Aorta (tissue), 5 donors: ENCODE measurements at places on chromosomes 1 and 21.

GRCh38 chr1:93358293-93358692 lies 12.6 kb downstream of the DR1 start:
- no peaks in the 10 kb centered on the region for H3K27me3 ChIP-seq
- no peak overlapping the region for H3K27ac ChIP-seq
- H3K4me1 ChIP-seq = no peaks in the 10 kb centered on the region
- no peak overlapping the region for H3K4me3 ChIP-seq

GRCh38 chr1:41710980-41711379 lies 207.7 kb downstream of the HIVEP3 start:
- H3K36me3 ChIP-seq = no peaks in the 10 kb centered on the region
- no peaks in the 10 kb centered on the region for H3K4me1 ChIP-seq
- no peak for DNase-seq
- no peak overlapping the region for H3K4me3 ChIP-seq
- no peaks in the 10 kb centered on the region for H3K27me3 ChIP-seq

DNA sequence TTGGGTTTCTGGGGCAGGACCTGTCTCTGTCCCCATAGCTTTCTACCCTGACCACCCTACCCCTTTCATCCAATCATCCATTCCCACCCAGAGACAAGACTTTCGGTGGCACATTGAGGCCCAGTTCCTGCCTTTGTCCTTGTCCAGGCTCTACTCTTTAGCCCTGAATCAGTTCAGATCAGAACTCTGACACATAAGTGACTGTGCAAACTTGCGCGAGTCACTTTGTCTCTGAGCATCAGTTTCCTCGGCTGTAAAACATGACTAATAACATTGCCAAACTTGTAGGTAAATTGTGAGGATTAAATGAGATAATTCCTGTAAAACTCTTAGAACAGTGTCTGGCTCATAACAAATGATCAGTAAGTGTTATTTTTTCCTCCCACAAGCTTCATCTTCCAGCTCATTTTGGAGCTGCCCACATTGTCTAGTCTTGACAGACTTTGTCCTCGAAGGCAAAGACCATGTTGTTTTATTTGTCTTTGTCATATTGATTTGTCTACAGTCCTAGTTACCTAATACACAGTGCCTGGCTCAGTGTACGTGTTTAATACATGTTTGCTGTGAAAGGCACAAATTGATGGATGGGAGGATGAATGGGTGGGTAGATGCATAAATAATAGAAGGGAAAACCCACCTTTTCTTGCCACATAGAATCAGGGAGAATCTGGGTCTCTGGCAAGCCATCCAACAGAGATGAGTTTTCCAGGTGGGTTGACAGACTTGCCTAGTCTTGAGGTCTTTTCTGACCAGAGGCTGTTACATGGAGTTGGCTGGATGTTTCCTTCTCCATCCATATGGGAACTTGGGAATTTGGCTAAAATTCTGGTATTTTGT lies 262.9 kb downstream of the OMA1 start:
- no peak for DNase-seq
- no peak overlapping the region for H3K4me3 ChIP-seq
- H3K4me1 ChIP-seq = no peaks in the 10 kb centered on the region

- H3K4me3 ChIP-seq = no peak overlapping the region
- no peak overlapping the region for H3K27ac ChIP-seq
Observed at GRCh38 chr1:58824753-58825389, 41.0 kb upstream of the JUN start.

- H3K36me3 ChIP-seq = no peaks in the 10 kb centered on the region
- no peak overlapping the region for H3K27ac ChIP-seq
Observed at GRCh38 chr1:81542196-81542595, 258.5 kb upstream of the ADGRL2 start.

GRCh38 chr1:19804831-19805251 lies 5.1 kb upstream of the TMCO4 start:
- no peak for DNase-seq
- H3K4me3 ChIP-seq = no peak overlapping the region
- no peaks in the 10 kb centered on the region for H3K36me3 ChIP-seq
- no peaks in the 10 kb centered on the region for H3K27me3 ChIP-seq
- H3K27ac ChIP-seq = no peak overlapping the region

GRCh38 chr1:118118469-118118868 lies 66.6 kb downstream of the SPAG17 start:
- H3K27me3 ChIP-seq = no peaks in the 10 kb centered on the region
- H3K36me3 ChIP-seq = no peaks in the 10 kb centered on the region
- H3K4me3 ChIP-seq = no peak overlapping the region
- H3K27ac ChIP-seq = no peak overlapping the region

GRCh38 chr1:50995651-50996050 lies 25.6 kb downstream of the CDKN2C start:
- no peak overlapping the region for H3K27ac ChIP-seq
- no peaks in the 10 kb centered on the region for H3K36me3 ChIP-seq
- no peaks in the 10 kb centered on the region for H3K4me1 ChIP-seq
- no peak overlapping the region for H3K4me3 ChIP-seq
- DNase-seq = no peak

- no peaks in the 10 kb centered on the region for H3K27me3 ChIP-seq
- DNase-seq = no peak
- no peaks in the 10 kb centered on the region for H3K4me1 ChIP-seq
Observed at GRCh38 chr1:29679828-29680558, 443.7 kb downstream of the PTPRU start.

- H3K27me3 ChIP-seq = no peaks in the 10 kb centered on the region
- no peak overlapping the region for H3K27ac ChIP-seq
- no peaks in the 10 kb centered on the region for H3K36me3 ChIP-seq
Observed at GRCh38 chr1:177001556-177001955, 163.0 kb downstream of the ASTN1 start.

DNA sequence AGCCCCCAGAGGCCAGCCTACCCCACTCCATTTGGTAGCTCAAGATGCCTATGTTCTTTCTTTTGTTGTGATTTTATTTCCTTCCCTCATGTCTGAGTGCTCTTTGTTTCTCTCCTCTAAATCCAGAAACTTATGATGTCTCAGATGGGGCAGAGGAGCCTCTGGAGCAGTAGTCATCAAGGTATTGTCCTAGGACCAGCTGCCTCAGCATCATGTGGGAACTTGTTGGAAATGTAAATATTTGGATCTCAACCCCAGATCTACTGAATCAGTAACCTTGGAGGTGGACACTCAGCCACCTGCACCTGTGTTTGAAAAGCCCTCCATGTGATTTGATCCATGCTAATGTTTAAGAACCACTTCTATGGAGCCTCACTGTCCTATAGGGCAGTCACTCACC lies 593.1 kb upstream of the PLXNA2 start:
- no peak overlapping the region for H3K4me3 ChIP-seq
- no peaks in the 10 kb centered on the region for H3K4me1 ChIP-seq
- DNase-seq = no peak

DNA sequence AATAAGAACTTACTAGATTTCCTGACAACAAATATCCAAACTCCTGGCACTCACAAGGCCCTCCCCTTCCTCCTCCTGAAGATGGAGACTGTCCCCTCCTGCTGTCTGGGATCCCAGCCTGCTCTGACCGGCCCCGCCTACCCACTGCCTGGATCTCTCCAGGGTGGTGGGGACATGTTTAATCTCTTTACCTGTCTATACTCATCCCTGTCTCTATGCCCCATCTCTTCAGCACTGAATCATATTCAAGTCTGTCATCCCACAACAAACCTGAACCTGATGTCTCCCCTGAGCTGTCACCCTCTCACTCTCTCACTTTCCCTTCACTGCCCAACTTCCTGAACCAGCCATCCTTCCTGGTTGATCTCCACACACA lies 22.1 kb downstream of the MATN1 start:
- no peak for DNase-seq
- H3K4me1 ChIP-seq = no peaks in the 10 kb centered on the region
- H3K4me3 ChIP-seq = no peak overlapping the region
- no peaks in the 10 kb centered on the region for H3K27me3 ChIP-seq

GRCh38 chr1:182570611-182570970 lies 18.5 kb downstream of the RNASEL start:
- H3K27me3 ChIP-seq = no peaks in the 10 kb centered on the region
- H3K4me3 ChIP-seq = no peak overlapping the region
- H3K27ac ChIP-seq = no peak overlapping the region
- H3K4me1 ChIP-seq = no peaks in the 10 kb centered on the region

DNA sequence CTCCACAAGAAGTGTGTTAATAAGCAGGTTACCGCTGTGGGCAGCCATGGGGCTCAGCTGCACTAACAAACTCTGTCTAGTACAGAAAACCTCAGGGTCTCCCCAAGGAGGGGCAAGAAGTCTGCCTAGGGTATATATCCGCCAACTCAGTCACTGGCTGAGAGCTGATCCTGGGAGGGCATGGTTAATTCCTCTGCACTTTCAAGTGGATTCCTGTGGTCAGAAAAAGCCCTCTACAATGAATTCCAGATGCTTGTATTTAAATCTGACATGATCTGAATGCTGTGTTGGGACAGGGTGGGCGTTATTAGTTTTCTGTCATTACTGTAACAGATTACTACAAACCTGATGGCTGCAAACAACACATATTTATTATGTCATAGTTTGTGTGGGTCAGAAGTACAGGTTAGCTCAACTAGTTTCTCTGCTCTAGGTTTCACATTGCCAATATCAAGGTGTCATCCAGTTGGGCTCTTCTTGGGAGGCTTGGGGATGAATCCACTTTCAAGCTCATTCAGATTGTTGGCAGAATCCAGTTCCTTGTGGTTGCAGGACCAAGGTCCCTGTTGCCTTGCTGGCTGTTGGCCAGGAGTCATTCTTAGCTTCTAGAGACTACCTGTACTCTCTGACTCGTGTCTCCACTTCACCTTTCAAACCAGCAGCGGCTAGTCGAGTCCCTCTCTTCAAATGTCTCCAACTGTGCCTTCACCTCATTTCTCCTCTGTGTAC lies 8.0 kb upstream of the SELE start:
- no peaks in the 10 kb centered on the region for H3K27me3 ChIP-seq
- DNase-seq = no peak
- no peak overlapping the region for H3K4me3 ChIP-seq
- H3K36me3 ChIP-seq = no peaks in the 10 kb centered on the region
- no peak overlapping the region for H3K27ac ChIP-seq

DNA sequence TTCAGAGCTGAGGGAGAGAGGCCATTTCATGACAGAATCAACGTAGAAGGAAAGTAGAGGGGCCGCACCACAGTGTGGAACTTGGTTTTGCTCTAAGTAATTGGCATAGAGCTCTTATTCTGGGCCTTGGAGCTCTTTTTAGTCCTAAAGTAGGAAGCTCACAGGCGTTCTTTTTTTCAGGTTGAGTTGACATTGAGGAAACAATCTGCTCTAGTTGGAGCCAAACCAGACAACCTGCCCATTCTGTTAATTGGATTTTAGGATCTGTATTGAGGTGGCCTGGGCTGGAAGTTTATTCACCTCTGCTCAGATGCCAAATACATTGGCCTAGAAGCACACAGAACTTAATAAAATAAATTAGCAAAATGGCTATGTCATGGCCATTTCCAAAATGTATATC lies 1093.9 kb downstream of the ADGRL2 start:
- no peaks in the 10 kb centered on the region for H3K4me1 ChIP-seq
- DNase-seq = no peak
- H3K36me3 ChIP-seq = no peaks in the 10 kb centered on the region
- H3K27ac ChIP-seq = no peak overlapping the region

- no peak for DNase-seq
- H3K4me1 ChIP-seq = no peaks in the 10 kb centered on the region
- no peaks in the 10 kb centered on the region for H3K36me3 ChIP-seq
- H3K27me3 ChIP-seq = no peaks in the 10 kb centered on the region
Observed at GRCh38 chr1:153087652-153088051, 6.7 kb downstream of the SPRR2E start.

GRCh38 chr1:30134466-30135217 lies 588.7 kb downstream of the MATN1 start:
- H3K27me3 ChIP-seq = no peaks in the 10 kb centered on the region
- H3K27ac ChIP-seq = no peak overlapping the region
- H3K4me3 ChIP-seq = no peak overlapping the region
- DNase-seq = peak; percentile 68
- H3K36me3 ChIP-seq = no peaks in the 10 kb centered on the region
- H3K4me1 ChIP-seq = no peaks in the 10 kb centered on the region

DNA sequence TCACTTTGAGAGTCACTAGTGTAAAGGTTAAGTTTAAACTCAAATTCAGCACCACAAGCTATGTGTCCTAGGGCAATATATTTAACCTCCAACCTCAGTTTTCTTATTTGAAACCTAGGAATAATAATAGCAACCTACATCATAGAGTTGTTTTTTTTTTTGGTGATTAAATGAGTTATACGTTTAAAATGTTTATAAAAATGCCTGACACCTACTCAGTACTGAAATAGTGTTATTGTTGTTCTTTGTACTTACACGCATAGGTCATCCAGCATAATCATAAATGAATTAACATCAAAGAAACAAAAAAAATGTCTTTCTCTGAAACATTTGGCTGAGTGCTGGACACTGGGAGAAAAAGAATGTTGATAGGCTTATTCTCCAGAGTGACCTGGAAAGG lies 266.8 kb upstream of the PRMT6 start:
- H3K27ac ChIP-seq = no peak overlapping the region
- H3K36me3 ChIP-seq = no peaks in the 10 kb centered on the region
- no peak overlapping the region for H3K4me3 ChIP-seq
- no peaks in the 10 kb centered on the region for H3K4me1 ChIP-seq
- no peaks in the 10 kb centered on the region for H3K27me3 ChIP-seq

GRCh38 chr1:224727351-224728289 lies 111.5 kb downstream of the CNIH3 start:
- no peak overlapping the region for H3K4me3 ChIP-seq
- no peaks in the 10 kb centered on the region for H3K27me3 ChIP-seq
- DNase-seq = no peak
- H3K4me1 ChIP-seq = no peaks in the 10 kb centered on the region

GRCh38 chr1:151579436-151580225 lies 32.2 kb upstream of the SNX27 start:
- H3K27ac ChIP-seq = no peak overlapping the region
- H3K36me3 ChIP-seq = peaks cover 7% of the 10 kb centered on the region
- DNase-seq = no peak
- H3K4me3 ChIP-seq = no peak overlapping the region
- H3K27me3 ChIP-seq = no peaks in the 10 kb centered on the region

DNA sequence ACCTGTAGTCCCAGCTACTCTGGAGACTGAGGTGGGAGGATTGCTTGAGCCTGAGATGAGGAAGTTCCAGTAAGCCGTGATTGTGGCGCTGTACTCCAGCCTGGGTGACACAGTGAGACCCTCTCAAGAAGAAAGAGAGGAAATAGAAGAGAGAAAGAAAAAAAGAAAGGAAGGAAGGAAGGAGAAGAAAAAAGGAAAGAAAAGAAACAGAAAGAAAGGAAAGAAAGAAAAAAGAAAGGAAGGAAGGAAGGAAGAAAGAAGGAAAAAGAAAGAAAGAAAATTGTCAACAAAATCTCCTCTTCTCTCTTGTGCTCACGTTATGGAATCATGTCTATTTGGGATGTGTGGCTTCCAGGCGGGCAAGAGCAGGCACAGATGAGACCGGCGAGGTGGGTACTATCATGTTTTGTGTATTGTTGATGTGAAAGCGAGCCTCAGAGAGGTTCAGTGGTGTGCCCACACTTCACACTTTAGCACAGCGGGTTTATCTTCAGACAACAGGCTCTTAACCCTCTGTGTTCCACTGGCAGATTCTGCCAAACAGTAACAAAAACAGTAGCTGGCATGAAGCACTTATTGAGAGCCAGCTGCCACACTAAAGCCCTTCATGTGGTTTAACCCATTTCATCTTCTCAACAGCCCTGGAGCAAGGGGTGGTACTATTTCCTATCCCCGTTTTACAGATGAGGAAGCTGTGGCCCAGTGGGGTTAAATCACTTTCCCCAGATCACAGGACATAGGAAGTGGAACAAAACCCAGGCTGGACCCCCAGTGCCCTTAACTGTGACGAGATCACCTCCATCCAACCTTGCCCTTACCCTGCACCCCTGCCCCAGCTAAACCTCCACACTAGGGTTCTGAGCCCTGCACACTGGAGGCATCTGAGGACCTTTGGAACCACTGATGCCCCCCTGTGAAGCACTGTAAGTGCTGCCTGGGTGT lies 94.7 kb upstream of the TARDBP start:
- no peaks in the 10 kb centered on the region for H3K4me1 ChIP-seq
- H3K27me3 ChIP-seq = no peaks in the 10 kb centered on the region
- no peaks in the 10 kb centered on the region for H3K36me3 ChIP-seq
- H3K27ac ChIP-seq = no peak overlapping the region
- H3K4me3 ChIP-seq = no peak overlapping the region
